Activated CD4-positive, CD25-positive, alpha-beta regulatory T cell treated with anti-CD3 and anti-CD28 coated beads, Interleukin-2, amount 50 U/mL, for 24 hours (primary cell): ENCODE measurements at places on chromosomes 3 and 15.
A peak's percentile ranks its signal among the peaks of the same experiment; 100 is the strongest.

DNA sequence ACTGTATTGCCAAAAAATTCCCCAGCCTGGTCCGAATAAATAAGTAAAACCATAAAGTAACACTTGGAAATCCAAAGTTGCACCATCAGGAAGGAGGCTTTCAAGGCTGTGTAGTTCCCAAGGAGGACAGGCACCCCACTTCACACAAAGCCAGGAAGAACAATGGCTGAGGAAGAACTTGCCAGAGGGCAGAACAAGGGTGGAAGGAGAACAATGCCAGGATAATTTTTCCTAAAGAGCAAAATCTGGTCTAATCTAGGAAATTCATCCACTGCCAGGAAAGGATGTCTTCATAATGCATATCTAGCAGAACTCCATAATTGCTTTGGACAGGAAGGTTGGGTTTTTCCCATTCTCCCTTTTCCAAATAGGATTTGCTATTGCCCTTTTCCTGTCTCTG is 15.7 kb upstream of the ARID3B start:
- no peak for ATAC-seq

GRCh38 chr15:79956354-79956939 is 14.5 kb downstream of the BCL2A1 start:
- no peak for ATAC-seq

GRCh38 chr3:136617198-136617597 is 135.0 kb downstream of the STAG1 start:
- ATAC-seq = no peak

GRCh38 chr3:133821767-133822638 is 16.4 kb downstream of the SRPRB start:
- ATAC-seq = no peak

GRCh38 chr15:65512807-65513416 is 4.6 kb downstream of the DPP8 start:
- ATAC-seq = no peak

DNA sequence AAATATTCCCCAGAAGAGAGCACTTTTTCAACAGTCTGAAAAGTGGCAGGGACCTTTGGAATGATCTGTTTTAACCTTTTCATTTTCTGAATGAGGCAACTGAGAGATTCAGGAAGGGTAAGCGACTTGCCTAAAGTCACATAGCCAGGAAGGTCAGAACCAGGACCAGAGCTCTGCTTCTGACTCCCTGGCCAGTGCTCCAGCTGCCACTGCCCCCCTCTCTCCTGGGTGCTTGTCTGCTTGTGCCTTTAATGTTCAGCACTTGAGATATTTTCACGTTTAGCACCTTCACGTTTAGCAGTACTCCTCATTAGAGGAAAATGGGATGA is 68.3 kb downstream of the SMAD3 start:
- ATAC-seq = no peak

DNA sequence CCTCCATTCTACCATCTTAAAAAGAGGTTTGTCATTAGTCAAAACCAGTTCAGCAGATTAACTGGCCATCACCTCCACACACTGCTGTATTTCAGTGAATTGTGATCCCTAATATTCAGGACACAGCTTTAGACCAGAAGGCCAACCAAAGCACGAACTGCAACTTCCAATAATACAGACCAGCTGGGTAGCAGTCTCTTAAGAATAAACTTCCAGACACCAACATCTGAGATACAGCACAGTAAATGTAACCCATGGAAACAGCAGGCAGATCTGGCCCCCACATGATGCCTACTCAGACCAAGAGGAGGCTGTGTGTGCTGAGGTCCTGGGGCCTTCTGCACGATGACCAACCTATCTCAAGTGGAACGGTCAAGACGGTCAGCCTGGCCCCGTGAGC is 34.9 kb downstream of the SPATA12 start:
- no peak for ATAC-seq

DNA sequence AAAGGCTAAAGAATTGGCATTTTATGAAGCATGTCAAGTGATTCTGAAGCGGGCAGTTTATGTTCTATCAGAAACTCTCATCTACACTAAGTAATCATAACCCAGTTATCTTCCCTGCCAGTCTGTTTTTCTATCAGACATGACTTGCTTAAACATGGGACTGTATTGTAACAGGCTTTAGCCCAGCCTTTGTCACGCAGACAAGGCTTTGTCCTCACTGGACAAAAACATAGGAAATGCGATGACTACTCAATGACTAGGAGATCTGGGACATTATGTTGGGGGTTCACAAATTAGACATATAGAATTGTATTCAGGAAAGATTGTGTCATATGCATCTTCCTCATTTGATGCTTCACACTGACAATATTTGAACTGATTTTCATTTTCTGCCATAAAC is 115.5 kb downstream of the GADL1 start:
- no peak for ATAC-seq

DNA sequence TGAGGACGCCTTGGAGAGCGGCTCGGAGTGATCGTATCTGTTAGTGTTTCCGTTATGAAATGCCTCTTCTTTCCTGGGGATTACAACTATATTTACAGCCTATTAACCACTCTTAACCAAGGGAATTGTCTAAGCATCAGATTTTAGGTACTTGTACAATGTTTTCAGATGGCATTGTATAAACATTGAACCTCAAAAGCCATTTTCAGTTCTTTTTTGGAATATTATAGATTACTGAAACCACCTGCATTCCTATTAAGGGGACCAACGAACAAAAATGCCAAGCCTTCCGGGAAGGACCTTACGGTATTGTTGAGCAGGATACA is 1.1 kb downstream of the NEO1 start:
- ATAC-seq = no peak

DNA sequence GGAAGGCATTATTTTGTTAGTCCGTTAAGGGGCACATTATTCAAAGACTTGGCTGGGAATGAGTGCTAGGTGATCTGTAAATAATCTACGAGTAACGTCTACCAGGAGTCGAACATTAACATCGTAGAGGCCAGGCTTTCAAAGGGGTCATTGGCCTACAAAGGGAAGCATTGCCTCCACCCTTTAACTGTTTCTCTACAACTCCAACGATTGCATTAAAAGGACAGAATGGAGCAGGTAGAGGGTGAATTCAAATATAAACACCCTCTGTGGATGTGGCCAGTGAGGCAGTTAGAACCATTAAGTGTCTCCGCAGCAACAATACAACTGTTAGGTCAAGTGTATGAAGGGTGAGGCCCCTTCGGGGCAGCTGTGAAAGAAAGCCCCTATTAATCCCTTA is 126.0 kb upstream of the LMOD3 start:
- no peak for ATAC-seq

- ATAC-seq = no peak
These were observed 602 bp upstream of the SLTM start for GRCh38 chr15:58934114-58934447.

DNA sequence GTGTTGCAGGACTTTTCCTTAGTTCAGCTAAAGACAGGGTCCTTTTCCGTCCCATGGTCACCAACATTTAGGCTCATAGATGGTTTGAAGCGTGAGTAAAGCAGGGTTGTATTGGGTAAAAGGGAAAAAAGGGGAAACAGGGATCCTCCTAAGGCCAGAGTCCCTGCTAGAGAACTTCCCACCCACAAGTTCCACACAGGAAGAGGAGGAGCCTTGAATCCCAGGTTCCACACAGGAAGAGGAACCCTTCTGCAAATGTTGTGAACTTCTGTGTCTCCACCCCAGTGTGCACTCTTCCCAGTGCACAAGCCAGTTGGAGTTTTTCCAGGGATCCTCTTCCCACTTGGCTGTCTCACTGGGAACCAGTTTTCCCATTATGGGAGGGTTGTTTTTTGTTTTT is 27.6 kb upstream of the ATP8B4 start:
- ATAC-seq = no peak

DNA sequence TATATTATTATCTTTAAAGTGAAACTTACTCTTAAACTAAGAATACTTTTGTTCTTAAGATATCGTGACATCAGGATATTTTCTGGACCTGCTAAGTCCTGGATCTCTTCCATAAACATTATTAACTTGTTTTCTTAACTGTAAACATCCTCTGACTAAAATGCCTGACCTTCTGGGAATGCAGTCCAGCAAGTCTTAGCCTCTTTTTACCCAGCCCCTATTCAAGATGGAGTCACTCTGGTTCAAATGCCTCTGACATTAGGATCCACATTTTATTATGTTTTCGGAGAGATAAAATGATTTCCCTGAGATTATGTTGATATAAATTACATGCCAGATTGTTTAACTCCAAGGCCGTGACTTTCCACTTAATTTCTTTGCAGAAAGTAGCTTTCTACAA is 37.6 kb downstream of the OSTN start:
- no peak for ATAC-seq

- ATAC-seq = no peak
These were observed 748.5 kb upstream of the CBLB start for GRCh38 chr3:106617276-106617675.

DNA sequence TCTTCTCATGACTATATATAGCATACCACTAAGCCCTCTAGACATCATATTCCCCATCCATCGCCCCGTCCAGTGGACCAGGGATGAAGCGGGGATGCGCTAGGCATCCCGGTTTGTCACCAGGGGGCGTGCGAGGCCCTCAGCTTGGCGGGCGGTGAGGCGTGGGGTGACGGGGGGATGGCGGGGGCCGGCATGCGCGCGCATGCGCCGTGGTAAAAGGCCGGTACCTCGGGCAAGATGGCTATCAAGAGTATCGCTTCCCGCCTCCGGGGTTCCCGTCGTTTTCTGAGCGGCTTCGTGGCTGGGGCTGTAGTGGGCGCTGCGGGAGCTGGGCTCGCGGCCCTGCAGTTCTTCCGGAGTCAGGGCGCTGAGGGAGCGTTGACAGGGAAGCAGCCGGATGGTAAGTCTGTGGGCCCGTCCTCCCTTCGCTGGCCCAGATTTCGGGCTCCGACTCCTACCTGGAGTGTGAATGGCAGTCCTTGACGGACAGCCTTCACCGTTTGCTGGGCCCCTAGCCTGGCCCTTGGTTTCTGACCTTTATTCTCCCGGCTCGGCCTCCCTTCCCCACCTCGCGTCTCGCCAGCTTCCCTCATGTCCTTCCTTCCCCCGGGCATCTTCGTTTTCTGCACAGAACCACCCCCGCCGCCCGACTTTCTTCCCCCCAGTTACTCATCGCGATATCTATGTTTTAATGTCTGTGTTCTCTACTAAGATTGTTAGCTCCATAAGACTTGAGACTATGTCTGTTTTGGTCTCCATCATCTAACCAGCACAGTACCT is at the start of gene EXOG:
TSS of gene EXOG (plus strand) at position 210 of the 780 bp plus-strand sequence. CDS start at position 238, 28 bp downstream.
- ATAC-seq = peak; percentile 91

DNA sequence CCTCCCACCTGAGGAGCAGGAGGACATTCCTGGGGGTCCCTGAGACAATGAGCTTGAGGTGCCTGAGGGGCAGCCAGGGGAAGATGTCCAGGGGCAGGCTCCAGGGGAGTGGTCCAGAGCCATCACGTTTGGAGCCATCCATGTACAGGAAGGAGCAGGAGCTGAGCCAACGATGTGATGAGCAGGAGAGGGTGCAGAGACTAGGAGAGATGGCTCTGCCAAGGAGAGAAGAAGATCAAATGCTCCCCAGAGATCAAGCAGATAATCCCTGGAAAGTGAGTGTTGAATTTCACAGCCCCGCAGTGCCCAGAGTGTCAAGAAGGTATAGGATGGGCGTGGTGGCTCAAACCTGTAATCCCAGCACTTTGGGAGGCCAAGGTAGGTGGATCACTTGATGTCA is 97.8 kb upstream of the HERC1 start:
- ATAC-seq = no peak

GRCh38 chr3:160949460-160949859 is 155.7 kb downstream of the B3GALNT1 start:
- no peak for ATAC-seq

DNA sequence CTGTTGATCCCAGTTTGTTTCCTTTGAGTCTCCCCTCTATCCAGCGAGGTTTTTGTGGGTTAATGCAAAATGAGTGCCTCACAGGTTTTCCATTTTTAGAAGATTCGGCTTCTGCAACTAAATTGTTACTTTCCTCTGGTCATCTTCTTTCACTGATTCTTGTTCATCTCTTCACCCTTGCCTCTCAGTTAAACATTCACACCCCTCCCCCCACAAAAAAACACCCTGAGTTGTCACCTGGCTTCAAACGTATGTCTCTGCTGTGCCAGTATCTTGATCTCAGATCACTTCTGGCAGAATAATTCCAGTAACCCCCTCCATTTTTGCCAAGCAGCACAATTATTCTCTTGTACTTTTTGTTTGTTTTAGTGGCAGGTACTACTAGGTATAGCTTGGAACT is 12.3 kb upstream of the CLDN16 start:
- ATAC-seq = no peak

GRCh38 chr3:170732660-170733245 is 137.2 kb downstream of the RPL22L1 start:
- no peak for ATAC-seq

DNA sequence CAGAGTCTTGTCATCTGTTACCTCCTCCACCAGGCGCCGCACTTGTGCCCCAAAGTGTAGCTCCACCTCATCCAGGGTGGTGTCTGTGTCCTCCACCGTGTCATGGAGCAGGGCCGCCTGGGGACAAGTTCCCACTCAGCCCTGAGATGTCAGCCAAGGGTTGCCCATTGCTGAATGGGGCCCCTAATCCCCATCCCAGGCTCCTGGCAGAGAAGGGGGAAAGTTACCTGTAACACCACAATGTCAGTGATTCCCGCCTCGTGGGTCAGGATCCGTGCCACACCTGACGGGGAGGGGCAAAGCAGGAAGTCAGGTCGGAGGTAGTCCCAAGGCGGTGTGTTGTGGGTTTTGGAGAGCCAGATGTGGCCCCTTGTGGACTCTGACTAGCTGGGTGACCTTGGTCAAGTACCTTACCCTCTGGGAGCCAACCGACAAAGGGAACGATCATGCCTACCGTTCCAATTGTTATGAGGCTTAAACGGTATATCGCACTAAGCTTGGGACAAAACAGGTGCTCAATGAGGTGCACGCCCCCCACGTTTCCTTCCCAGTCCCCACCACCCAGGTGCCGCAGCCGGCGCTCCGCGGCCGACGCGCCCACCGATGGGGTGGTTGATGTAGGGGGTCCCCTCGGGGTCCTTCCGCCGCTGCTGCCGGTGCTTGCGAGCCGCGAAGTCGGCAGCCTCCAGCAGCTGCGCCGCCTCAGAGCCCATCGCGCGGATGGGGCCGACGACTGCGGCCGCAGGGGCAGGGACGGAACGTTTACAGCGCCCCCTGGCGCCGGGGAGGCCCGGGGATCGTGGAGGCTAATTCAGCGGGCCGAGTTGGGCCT is at the start of gene HDDC3:
TSS of gene HDDC3 (minus strand) at position 722 of the 832 bp plus-strand sequence. CDS start at position 713, 9 bp downstream.
- peak; percentile 61 for ATAC-seq

- ATAC-seq = peak; percentile 44
These were observed 172.6 kb downstream of the P3H2 start for GRCh38 chr3:189947948-189948723.

GRCh38 chr3:10140996-10141546 is 507 bp upstream of the VHL start:
- ATAC-seq = no peak

GRCh38 chr3:190491533-190492054 is 22.3 kb upstream of the IL1RAP start:
- ATAC-seq = peak; percentile 86

GRCh38 chr3:134600206-134600605 is 50.6 kb downstream of the KY start:
- no peak for ATAC-seq

- ATAC-seq = no peak
These were observed 191.1 kb upstream of the RASGRP1 start for GRCh38 chr15:38755718-38756117.
